Upper lobe of left lung (tissue), 6 donors: ENCODE measurements at places on chromosomes 3 and 15. TPM values are rescaled to one million over a fixed set of nuclear protein-coding genes. Genes with fewer than 3 reads are reported as not detected.

Gene MAP2K5
- 15.3 TPM for total RNA-seq

Gene CAV3
- total RNA-seq = 0.40 TPM

DNA sequence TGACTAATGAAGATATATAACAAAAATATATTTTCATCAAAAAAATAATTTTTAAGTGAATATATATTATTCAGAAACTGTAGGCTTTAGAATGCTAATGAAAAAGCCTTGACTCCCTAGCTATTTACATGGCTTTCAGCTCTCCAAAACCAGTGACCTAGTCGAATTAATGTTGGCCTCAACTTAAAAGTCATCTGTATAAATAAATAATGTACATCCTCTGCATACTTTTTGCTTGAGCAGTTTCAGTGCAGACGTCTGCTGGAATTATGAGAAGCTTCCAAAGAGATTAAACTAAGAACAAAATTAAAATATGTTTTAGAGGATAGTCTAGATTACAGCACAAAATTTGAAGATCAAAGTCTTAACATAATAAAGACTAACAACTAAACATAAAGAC is 520.4 kb upstream of the ALCAM start:
- DNase-seq = no peak

DNA sequence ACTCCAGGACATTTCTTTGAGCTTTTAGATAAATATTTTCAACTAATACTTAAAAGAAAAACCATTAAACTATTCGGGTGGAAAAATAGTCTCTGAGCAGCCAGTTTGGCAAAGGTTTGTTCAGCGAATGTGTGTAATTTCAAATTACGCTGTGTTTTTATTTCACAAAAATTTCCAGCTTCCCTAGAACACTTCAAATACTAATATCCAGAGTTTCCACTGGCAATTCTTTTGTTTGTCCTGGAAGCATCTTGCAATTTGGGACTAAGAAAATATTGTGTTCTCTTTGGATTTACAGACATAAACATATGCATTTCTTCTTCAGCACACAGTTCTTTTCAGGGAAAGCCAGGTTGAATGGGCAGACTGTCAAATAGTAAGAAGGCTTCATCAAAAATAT is 61.9 kb downstream of the MDFIC2 start:
- DNase-seq = no peak

Gene GNAT1
- total RNA-seq = not detected

Gene SUCNR1
- 2.9 TPM for total RNA-seq

Gene VWA5B2
- not detected for total RNA-seq

Gene SPINK8
- not detected for total RNA-seq

Gene CHRNA7
- total RNA-seq = 1.5 TPM

Gene SETD5
- 90.9 TPM for total RNA-seq

Gene GREM1
- under 0.01 TPM for total RNA-seq

Gene IL17RD
- 0.69 TPM for total RNA-seq

DNA sequence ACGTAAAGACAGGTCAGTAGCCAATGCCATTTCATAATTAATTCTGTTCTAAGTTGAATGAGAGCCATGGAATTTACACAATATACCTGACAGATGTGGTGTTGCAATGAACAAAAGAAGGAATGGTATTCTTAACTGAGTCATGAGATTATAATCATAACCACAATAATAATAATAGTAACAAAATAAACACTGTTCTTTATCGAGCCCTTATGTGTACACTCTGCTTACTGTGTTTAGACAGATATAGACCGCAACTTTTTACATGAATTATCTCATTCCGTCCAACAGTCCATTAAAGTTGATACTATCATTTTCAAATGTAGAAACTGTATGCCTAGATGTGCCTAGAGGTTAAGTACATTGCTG is 28.2 kb upstream of the SCAANT1 start:
- no peak for DNase-seq

Gene ARPP19
- total RNA-seq = 140 TPM

Gene TM6SF1
- 17.0 TPM for total RNA-seq

- DNase-seq = no peak
Observed at GRCh38 chr3:37810848-37811247, 50.8 kb upstream of the CTDSPL start.

- no peak for DNase-seq
Observed at GRCh38 chr3:175383813-175384212, 524.7 kb downstream of the NAALADL2 start.
